ENCODE measurements at places on chromosomes 2 and 18.
A peak's percentile ranks its signal among the peaks of the same experiment; 100 is the strongest.

- no peak for DNase-seq
These were observed 49.3 kb upstream of the GALNT3 start for GRCh38 chr2:165843351-165843750.

DNA sequence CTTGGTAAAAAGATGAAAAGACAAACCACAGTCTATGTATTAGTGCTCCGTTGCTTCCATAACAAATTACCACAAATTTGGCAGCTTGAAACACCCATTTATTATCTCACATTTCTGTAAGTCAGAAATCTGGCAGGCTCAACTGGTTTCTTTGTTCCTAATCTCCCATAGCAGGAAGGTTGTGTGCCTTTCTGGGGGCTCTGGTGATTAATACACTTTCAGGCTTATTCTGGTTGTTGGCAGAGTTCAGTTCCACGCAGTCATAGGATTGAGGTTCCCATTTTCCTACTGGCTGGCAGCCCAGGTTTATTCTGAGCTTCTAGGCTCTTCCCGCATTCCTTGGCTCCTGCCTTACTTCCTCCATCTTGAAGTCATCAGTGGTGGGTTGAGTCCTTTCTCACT, 189.3 kb downstream of the ANAPC1 start:
- no peak for DNase-seq

DNA sequence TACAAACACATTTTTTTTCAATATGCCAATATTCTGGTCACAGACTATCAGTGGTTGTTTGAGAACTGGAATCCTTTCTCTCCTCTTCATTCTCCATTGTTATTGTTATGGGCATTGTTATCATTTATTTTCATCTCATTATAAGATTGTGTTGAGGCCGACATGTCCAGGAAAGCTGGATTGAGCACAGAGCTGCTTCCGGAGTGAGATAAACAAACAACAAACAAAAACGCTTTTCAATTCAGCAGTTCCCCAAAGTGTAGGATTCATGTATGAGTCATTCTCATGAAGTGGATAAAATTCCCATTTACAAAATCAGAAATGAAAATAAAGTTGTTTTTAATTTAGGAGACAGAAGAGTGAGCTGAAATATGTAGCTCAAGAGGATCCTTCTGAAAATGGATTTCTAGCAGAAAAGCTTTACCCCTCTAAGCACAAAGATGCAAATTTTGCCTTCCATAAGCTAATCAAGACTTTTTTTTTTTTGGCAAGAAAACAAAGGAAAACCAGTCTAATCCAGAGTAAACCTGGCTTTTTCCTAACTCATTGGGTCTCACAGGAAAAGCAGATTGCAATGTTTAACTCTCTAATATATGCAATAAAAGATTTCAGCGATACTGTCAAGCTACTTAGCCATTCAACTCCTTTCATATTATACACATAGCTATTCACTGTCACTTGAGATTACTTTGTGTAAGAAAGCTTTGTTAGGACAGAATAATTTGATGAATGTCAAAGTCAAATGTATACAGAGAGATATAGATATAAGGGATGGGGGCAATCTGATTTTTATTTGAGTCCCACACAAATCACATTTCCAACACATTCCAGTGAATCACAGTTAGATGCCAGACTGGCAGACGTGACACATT, 1441.7 kb upstream of the CELF4 start:
- DNase-seq = no peak

- DNase-seq = no peak
These were observed 33.5 kb downstream of the INPP4A start for GRCh38 chr2:98478088-98478551.

GRCh38 chr2:88683160-88684021, 8.1 kb upstream of the RPIA start:
- DNase-seq = no peak

DNA sequence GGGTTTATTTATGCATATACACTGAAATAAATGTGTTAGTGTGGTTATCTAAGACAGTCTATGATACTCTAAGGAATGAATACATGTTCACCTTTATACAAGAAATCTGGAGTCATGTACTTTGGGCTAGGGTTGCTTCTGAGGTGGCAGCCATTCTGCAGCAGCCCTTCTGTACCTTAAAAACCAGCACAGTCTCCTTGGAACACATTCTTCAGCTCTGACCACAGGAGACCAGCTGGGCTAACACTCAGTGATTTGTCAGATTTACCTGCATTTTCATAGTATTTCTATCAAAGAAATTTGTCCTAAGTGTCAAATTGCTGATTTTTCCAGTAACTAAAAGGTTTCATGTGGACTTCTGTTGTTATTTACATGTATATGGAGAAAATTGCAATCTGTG, 167.7 kb downstream of the CAMKMT start:
- DNase-seq = no peak

DNA sequence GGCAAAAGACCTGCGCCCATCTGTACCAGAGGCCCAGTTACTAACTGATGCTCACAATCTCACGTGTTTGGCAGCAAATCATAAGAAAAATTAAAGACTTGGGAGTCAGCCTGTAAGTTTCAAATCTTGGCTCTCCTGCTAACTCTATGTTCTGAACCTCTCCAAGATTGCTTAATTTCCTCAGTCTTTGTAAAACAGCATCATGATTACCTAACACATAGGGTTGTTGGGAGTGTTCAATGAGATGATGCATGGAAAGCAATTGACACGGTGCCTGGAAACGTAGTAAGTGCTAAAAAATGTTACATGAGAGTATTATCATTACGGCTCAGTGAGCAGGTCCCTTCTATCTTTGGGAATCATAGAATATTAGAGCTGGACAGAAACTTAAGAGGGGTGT, 497.6 kb upstream of the TCF4 start:
- DNase-seq = no peak

GRCh38 chr18:14974088-14974487, 226.1 kb downstream of the ANKRD30B start:
- no peak for DNase-seq

- no peak for DNase-seq
These were observed 54.6 kb downstream of the PIKFYVE start for GRCh38 chr2:208320686-208321085.

DNA sequence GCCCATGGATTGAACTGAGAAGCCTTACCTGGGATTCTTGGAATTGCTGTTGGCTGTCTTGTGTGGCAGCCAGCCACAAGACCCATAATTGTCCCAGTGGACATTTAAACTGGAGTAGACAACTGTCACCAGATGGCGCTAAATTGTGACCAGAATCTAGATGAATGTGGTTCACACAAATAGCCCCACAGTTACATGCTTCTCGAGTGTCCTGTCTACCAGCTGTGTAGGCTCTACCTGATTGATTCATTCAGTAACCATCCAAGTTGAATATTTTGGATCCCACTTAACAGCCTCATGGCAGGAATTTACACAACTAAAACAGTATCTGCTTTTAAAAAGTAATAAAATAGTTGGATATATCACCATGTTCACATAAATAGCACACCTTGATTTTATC, 73.2 kb downstream of the MAP4K4 start:
- peak; percentile 35 for DNase-seq

DNA sequence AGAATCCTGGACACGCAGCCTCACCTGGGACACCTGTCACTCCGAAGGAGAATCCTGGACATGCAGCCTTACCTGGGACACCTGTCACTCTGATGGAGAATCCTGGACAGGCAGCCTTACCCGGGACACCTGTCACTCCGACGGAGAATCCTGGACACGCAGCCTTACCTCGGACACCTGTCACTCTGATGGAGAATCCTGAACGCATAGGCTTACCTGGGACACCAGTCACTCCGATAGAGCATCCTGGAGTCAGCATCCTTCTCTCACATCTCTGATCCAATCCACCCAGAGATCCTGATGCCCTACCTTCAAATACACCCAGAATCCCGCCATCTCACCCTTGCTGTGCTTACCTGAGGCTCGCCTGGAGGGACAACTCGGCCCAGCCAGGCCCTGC, 154.9 kb downstream of the NDUFA10 start:
- DNase-seq = no peak

DNA sequence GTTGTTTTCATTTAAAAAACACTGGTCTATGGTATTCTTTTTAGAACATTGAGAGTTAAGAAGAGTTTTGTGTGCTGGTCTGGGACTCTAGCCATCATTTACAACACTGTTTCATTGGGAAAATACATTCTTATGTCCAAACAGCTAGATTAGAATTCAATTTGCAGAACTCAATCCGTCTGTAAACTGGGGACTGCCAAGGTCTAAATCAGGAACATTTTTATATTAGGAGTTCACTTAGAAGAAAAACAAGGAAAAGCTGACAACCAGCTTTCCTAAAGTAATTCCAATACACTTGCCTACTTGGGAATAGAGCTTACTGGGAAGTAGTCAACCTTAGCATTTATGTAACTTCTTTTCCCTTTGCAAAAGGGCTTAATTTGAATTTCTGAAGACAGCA, 91.5 kb upstream of the RNF152 start:
- DNase-seq = no peak

DNA sequence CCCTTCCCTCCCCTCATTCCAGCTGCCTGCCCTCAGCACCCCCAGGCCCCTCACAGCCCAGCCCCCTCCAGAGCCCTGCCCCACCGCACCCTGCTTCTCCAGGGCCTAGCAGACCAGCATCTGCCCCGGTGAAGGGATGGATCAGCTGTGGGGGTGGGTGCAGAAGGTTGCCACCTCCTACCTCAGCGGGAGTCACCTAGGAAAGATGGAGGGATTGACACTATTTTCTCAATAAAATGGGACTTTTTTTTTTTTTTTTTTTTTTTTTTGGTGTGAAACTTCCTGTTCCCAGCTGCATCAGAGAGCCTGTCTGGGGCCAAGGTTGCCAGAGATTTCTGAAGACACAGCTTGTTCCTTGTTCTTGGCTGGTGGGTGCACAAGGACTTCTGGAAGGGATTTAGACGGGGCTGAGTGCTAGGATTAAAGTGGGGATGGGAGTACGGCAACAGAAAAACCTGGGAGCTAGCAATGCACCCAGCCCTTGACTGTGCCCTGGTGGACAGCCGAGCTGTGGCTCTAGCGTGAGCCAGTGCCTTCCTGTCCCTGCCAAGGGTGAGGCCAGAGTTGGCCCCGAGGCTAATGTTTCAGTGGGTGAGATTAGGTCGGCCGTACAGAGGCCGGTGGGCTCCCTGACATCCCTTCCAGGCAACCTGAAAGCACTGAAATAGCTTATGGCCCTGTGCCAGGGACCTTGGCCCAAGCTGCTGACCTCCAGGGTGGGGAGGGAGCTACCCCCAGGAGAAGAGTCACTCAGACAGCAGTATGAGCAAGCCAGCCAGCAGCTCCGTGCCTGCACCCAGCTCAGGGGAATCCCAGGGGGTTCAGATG, 4.6 kb downstream of the B3GNT7 start:
- no peak for DNase-seq

DNA sequence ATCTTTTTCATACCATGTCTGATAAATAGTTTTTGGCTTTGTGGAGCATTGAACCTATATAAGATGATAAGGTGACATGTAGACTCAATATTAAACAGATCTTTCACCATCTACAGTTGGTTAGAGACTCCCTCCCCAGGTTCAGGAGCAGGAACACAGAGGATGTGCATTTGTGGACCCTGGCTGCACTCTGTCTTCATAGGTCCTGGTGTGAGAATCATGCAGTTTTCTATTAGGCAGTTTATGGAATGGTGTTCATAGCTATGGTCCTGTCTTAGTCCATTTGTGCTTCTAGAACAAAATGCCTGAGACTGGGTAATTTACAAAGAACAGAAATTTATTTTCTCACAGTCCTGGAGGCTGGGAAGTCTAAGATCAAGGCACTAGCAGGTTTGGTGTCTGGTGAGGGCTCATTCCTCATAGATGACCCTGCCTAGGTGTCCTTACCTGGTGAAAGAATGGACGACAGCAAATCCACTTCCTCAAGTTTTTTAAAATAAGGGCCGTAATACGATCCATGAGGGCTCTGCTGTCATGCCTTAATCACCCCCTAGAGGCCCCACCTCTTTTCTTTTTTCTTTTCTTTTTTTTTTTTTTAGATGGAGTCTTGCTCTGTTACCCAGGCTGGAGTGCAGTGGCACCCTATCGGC, 35.3 kb upstream of the FAM98A start:
- DNase-seq = no peak

DNA sequence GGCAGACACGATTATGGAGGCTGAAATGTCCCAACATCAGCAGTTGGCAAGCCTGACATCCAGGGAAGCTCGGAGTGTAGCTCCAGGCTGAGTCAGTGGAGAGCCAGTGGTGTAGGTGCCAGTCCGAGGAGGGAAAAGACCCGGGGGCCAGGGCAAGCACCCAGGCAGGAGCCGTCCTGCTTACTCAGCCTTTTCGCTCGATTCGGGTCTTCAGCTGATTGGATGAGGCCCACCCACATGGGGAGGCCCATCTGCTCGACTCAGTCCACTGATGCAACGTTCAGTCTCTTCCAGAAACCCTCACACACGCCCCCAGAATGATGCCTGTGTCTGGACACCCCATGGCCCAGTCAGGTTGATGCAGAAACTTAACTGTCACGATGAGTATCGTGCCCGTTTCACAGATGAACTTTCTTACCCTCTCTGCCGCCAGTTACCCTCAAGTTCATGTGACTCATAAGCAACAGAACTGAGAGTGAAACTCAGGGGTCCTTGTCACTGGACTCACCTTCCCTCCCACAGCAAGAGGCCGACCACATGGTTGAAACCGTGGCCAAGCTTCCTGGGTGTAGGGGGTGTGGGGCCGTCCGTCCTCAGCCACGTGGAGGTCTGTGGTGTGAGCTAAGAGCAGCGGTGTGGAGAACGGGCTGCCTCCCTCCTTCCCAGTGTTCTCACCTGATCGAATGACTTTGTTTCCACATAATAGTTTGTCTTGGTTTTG, 197.4 kb upstream of the HDAC4 start:
- DNase-seq = no peak

- no peak for DNase-seq
These were observed 181.3 kb upstream of the HAAO start for GRCh38 chr2:42973726-42974125.

DNA sequence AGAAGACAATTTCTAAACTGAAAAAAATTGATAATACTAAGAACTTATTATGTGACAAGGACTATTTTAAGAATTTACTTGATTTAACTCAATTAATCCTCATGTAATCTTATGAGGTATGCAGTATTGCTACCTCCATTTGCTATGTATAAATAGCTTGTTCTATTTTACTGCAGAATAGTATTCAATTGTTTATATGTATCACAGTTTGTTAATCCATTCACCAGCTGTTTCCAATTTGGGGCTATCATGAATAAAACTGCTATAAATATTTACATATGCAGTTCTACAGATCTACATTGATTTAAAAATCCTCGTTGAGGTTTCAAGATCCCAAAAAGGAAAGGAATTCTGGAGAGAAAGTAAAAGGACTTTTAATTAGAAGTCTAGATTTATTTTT, 54.8 kb upstream of the DOCK10 start:
- DNase-seq = no peak

DNA sequence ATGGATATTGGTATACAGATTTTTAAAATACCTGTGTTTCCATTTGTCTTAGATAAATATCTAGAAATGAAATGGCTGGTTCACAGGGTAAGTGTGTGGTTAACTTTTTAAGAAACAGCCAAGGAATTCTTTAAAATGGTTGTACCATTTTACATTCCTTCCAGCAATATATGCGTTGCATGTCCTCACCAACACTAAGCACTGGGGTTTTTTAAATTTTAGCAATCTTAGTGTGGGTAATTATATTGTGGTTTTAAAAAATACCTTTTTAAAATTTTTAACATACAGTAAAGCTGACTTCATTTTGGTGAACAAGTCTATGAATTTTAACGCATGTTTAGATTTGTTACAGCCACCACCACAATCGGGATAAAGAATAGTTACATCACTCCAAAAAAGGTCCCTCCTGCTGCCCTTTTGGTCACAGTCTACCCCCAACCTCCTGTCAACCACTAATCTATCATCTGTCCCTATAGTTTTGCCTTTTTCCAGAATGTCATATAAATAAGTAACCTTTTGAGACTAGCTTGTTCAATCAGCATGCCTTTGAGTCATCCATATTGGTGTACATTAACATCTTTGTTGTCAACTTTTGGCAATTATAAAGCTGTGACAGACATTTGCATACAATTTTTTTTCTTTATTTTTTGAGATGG, 128.1 kb upstream of the MSTN start:
- DNase-seq = no peak

Measured in NCI-H2029 (cell line).